ENCODE measurements at places on chromosomes 11 and 22. TPM values are rescaled to one million over a fixed set of nuclear protein-coding genes. Genes with fewer than 3 reads are reported as not detected.

- DNase-seq = peak; percentile 15
- no peaks in the 10 kb centered on the region for H3K36me3 ChIP-seq
- H3K4me1 ChIP-seq = no peaks in the 10 kb centered on the region
- H3K27me3 ChIP-seq = no peaks in the 10 kb centered on the region
- H3K27ac ChIP-seq = no peak overlapping the region
These were observed 31.7 kb upstream of the APLP2 start for GRCh38 chr11:130037881-130038585.

Gene PHLDA2
- total RNA-seq = 34.2 TPM

- no peaks in the 10 kb centered on the region for H3K36me3 ChIP-seq
- no peaks in the 10 kb centered on the region for H3K27me3 ChIP-seq
- H3K4me3 ChIP-seq = no peak overlapping the region
These were observed 850.3 kb downstream of the OPCML start for GRCh38 chr11:132681971-132682370.

DNA sequence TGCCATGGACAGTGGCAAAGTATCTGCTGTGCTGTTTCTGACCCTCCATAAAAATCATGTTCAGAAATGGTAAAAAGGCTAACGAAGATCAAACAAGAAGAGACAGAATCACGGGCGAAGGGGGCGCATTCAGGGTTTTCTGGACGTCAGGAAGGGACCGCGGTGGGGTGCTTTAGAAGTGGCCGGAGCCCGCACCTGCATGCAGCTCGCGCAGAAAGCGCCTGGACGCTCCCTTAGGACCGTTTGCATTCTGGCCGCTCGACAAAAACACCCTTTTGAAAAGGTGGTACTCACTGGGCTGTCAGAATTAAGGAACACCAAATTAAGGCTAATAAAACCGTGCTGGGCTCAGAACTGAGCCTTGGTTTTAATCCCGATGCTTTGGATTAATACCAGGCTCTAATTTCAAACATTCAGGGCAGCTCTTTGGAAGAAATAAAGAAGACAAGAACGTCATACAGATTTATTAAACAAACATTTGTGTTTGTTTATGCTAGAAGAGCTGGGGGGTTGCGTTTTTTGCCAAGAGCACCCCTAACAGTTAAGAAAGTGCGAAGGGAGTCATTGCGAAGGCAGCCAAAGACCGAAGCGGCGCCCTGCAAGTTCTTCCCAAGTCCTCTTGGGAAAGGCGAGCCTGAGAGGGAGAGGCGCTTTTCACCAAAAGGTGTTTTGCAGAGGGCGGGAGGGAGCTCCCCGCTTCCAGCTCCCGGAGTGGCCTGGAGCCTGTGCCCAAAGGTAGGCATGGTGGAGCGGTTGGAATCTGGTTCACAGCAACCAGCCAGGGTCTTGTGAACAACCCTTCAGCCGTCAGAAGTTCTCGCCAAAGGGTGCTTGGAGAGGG, 47.7 kb upstream of the DBX1 start:
- H3K36me3 ChIP-seq = no peaks in the 10 kb centered on the region
- no peak overlapping the region for H3K27ac ChIP-seq
- DNase-seq = no peak
- no peak overlapping the region for H3K4me3 ChIP-seq
- H3K27me3 ChIP-seq = peaks cover 4% of the 10 kb centered on the region
- peaks cover 5% of the 10 kb centered on the region for H3K4me1 ChIP-seq

DNA sequence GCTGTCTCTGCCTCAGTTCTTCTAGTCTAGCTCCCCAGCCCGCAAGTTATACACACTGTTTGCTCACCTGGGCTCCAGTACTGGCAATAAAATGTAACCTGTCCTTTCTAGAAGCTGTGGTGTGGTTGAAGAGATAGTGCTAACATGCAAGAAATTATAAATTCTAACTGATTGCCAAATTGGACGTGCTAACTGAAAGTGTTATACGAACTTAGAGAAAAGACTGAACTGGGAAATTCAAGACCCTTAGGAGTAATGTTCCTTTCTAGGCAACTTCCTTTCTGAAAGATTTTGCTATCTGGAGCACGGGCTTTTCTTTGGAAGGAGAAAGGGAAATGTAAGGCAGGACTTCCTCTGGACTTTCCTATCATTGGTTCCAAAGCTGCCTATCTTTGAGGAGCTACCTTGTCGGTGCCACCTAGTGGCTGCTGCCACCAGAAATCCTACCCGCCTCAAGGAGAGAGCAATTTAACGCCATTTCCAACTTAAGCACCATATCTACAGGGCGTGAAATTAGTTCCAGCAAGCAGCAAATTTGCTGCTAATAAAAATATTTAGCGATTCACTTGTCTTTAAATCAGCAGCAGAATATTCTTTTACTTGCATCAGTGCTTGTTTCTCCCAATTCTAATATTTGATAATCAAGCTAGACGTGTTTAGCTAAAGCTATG, 12.7 kb upstream of the TMEM218 start:
- H3K36me3 ChIP-seq = no peaks in the 10 kb centered on the region
- H3K27ac ChIP-seq = peak overlapping the region; percentile 52
- peaks cover 11% of the 10 kb centered on the region for H3K4me1 ChIP-seq
- H3K4me3 ChIP-seq = no peak overlapping the region
- peak; percentile 67 for DNase-seq

DNA sequence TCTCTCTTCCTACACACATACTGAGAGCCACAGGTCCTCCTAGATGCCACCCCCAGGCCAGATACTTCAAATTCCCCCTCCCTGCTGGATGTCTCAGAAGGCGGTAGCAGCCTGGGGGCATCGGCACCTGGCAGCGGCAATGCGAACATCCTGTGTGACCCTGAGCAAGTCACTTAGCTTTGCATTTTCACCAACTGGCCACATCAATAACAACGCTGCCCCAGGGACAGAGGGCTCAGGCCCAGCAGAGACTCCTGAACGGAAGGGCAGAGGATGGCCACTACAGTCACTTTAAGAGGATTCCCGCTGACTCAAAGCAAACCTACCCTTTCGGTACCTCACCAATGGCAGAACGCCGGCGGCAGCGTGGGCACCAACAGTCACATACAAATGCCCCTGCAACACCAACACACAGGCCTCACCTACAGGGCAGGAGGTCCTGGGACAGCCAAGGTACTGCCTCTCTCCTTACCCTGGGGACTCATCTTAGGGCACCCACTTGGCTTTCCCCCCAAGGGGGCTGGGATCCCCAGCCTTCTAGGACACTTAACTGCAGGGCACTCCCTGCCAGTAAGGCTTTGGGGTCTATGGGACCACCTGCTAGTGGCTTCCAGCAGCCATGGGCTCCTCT, 1.6 kb downstream of the LMO1 start:
- DNase-seq = peak; percentile 21
- H3K27me3 ChIP-seq = peaks cover 59% of the 10 kb centered on the region
- H3K4me3 ChIP-seq = peak overlapping the region; percentile 63
- H3K4me1 ChIP-seq = peaks cover 21% of the 10 kb centered on the region
- no peak overlapping the region for H3K27ac ChIP-seq

DNA sequence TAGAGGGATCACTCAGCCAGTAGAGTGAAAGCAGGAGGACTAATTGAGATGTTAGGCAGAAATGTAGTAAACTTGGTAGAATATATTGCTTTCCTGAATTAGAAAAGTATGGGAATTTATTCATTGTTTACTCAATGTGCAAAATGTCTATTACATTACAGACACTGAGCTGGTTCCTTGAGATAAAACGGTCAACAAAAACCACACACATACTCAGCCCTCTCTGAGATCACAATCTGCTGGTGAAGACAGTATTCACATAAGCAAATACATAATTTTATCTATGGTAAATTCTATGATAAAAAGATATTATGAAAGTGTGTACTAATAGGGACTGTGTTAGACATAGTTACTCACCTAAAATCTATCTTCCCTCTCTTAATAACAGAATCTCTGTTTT, 833.5 kb downstream of the KCNA4 start:
- DNase-seq = no peak
- H3K27me3 ChIP-seq = no peaks in the 10 kb centered on the region
- H3K4me3 ChIP-seq = no peak overlapping the region
- H3K4me1 ChIP-seq = no peaks in the 10 kb centered on the region
- no peak overlapping the region for H3K27ac ChIP-seq

- no peaks in the 10 kb centered on the region for H3K27me3 ChIP-seq
- H3K4me3 ChIP-seq = no peak overlapping the region
- H3K27ac ChIP-seq = no peak overlapping the region
- H3K4me1 ChIP-seq = no peaks in the 10 kb centered on the region
- DNase-seq = no peak
- peaks cover 90% of the 10 kb centered on the region for H3K36me3 ChIP-seq
These were observed 15.0 kb downstream of the ALKBH3 start for GRCh38 chr11:43895601-43896000.

- H3K36me3 ChIP-seq = no peaks in the 10 kb centered on the region
- no peaks in the 10 kb centered on the region for H3K27me3 ChIP-seq
- H3K27ac ChIP-seq = no peak overlapping the region
These were observed 331.4 kb downstream of the DLG2 start for GRCh38 chr11:85295694-85296271.

- no peak within 1 kb of the TSS for H3K27ac ChIP-seq
- DNase-seq = no peak
- H3K27me3 ChIP-seq = no peaks in the 10 kb centered on the region
These were observed at the start of gene MS4A18 for GRCh38 chr11:60724420-60724819. MS4A18 (plus strand) TSS chr11:60724720.

Gene ANKRD13D
- 96.4 TPM for total RNA-seq

- H3K27me3 ChIP-seq = no peaks in the 10 kb centered on the region
- peak overlapping the region; percentile 68 for H3K27ac ChIP-seq
- peak; percentile 61 for DNase-seq
- H3K36me3 ChIP-seq = no peaks in the 10 kb centered on the region
- H3K4me3 ChIP-seq = no peak overlapping the region
These were observed 15.9 kb downstream of the MOGAT2 start for GRCh38 chr11:75733431-75734107.

GRCh38 chr11:66420671-66421476, at the start of gene NPAS4:
NPAS4 (plus strand) TSS chr11:66421035; CDS start chr11:66421180, 145 bp downstream.
- peak; percentile 67 for DNase-seq
- H3K4me1 ChIP-seq = peaks cover 40% of the 10 kb centered on the region
- no peaks in the 10 kb centered on the region for H3K36me3 ChIP-seq
- H3K27me3 ChIP-seq = peaks cover 30% of the 10 kb centered on the region

- no peaks in the 10 kb centered on the region for H3K36me3 ChIP-seq
- no peaks in the 10 kb centered on the region for H3K27me3 ChIP-seq
- H3K4me3 ChIP-seq = no peak overlapping the region
- no peak for DNase-seq
- H3K4me1 ChIP-seq = peaks cover 15% of the 10 kb centered on the region
These were observed 30.8 kb upstream of the SORL1 start for GRCh38 chr11:121421149-121421901.

Data from stomach (tissue), 19 donors.